ENCODE measurements at places on chromosomes 6 and 20. TPM values are rescaled to one million over a fixed set of nuclear protein-coding genes. Genes with fewer than 3 reads are reported as not detected.

DNA sequence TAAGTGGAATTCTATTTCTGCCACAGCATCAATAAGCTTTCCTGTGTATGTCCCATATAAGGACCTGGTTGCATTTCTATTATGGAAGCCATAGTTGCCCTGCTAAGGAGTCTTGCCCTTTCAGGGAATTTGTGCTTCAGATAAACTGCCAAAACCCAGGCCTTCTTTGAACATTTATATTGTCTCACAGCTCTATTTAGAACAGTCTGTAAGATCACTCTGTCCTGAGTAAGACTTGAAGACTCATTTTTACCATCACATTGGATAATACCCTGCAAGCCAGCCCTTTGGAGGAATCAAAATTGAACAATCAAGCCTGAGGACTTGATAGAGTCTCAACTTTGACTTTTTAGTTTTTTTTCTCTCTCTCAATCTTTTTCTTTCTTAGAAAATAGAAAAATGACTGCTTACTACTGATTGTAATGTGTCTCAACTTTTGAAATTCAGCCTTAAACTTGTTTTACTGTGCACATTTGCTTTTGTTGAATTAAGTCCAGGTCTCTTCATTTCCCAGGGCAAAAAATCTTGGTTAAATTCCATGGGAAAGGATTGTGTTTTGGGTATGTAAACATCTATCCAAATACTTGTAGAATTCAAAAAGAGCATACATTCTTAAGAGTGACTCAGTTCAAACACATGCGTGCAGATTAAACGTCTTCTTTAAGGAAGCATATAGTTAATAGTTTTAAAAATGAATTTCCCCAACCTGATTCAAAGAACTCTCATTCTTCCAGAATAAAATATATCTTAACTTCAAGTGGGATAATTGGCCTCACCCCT is 91.2 kb downstream of the PLCB1 start:
- no peak for DNase-seq

- DNase-seq, result no peak
Measured at GRCh38 chr20:16864069-16864468, 115.9 kb downstream of the OTOR start.

GRCh38 chr6:67328269-67328668 is 1306.8 kb upstream of the ADGRB3 start:
- DNase-seq, result no peak

DNA sequence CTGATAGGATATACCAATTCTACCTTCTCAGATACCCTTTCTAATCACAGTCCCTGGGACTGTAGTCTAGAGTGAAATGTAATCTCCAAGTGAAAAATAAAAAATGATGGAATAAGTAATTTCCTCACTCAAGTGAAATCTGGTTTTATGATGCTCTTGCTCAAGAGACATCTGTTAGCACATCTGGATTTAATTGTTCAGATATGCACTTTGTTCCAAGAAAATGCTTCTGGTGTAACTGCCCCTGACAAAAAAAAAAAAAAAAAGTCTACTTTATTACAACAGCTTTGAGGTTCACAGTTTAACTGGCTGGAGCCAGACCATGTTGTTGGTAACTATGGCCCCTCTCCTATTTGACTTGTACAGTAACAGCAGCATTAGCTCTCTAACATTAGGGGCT is 251.8 kb downstream of the BTBD9 start:
- no peak for DNase-seq

GRCh38 chr20:62668441-62669027 is 26.2 kb downstream of the SLCO4A1 start:
- peak; percentile 54 for DNase-seq

- DNase-seq, result no peak
Measured at GRCh38 chr6:153043719-153044118, 41.2 kb upstream of the MTRF1L start.

PLA2G7 gene
- total RNA-seq, result not detected

SEL1L2 gene
- not detected for total RNA-seq
